Stimulated activated naive CD4-positive, alpha-beta T cell (primary cell): ENCODE measurements at places on chromosomes 16 and 17.

GRCh38 chr17:67421869-67422273, 44.8 kb downstream of the PITPNC1 start:
- DNase-seq: peak; percentile 46

DNA sequence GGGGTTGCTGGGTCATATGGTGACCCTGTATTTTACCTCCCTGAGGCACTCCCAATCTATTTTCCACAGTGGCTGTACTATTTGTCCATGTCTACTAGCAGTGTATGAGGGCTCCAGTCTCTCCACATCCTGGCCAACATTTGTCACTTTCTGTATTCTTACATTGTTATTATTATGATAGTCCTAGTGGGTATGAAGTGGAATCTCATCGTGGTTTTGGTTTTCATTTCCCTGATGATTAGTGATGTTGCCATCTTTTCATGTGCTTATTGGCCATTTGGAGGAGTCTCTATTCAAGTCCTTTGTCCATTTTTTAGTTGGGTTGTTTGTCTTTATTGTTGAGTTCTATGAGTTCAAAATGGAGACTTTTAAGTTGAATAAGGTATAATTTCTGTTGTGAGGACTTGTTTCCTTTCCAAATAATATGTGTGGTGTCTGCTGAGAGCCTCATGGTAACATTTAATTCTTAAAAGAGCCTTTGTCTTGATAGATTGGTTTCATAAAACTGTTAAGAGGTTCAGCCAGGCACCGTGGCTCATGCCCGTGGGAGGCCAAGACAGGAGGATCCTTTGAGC, 108.2 kb downstream of the RPTOR start:
- DNase-seq: no peak

GRCh38 chr16:85220125-85220839, 108.0 kb upstream of the CIBAR2 start:
- DNase-seq: no peak

DNA sequence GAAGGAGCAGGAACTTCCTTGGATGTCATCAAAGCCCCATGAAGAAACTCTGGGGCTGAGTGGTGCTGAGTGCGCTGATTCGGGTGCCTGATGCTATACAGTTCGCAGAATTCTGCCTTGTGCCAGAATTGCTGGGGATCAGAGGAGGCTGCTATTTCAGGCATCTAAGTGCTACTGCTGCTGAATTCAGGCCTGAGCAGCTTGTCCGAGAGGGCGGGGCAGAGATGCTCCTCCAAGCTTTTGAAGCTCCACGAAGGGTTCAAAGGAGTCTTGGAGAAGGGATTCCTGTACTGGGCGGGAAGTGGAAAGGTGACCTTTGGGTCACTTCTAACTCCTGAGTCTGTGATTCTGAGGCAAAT, 227.8 kb downstream of the CCDC182 start:
- no peak for DNase-seq

DNA sequence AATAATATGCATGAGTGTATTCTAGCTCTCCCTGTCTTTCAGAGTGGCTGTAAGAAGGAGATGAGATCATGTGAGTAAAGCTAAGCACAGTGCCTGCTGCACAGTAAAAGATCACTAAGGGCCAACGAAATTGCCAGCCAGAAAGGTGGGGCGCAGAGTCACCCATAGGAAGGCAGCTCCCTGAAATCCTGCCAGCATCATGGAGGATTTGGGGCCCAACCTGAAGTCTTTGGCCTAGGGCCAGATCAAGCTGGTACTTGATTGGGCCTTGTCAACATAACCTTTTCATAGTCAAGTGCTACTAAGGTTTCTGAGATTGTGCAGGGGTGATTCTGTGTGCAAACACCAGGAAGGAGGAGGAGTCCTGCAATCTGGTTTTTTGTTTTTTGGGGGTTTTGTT, 16.5 kb downstream of the SCNN1B start:
- DNase-seq: no peak

DNA sequence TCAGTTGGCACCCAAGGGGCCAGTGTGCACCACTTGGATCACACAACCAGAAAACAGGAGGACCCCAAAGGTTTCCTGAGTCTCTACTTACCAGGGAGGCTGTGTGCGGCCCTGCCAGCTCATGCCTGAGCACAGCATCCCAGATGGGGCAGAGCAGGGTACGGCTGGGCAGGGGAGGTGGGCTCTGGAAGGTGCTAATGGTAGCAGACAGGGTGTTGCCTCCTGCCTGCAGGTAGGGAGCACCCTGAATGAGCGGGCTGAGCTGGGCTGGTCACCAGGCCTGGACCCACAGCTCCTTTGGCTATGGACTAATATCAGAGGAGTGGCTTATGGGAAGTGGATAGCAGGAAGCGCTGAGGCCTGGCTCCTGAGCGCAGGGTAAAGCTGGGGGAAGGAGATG, 14.6 kb downstream of the RECQL5 start:
- DNase-seq: no peak

DNA sequence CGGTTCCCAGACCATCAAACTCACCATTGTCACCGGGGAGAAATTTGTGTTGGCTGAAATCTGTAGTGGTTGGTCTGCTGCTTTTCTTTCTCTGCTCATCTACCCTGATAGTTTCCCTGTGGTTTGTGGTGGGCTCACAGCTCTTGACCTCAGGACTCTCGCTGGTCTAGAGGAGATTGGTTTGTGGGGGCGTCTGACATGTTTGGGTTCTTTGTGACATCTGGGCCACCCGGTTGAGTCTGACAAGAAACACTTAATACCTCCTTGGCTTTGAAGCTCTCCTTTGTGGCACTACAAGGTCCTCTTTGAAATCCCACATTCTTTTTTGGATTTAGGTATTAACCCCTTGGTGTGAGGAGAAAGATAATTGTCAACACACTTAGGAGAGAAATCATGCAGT, 662.0 kb downstream of the WWOX start:
- no peak for DNase-seq

DNA sequence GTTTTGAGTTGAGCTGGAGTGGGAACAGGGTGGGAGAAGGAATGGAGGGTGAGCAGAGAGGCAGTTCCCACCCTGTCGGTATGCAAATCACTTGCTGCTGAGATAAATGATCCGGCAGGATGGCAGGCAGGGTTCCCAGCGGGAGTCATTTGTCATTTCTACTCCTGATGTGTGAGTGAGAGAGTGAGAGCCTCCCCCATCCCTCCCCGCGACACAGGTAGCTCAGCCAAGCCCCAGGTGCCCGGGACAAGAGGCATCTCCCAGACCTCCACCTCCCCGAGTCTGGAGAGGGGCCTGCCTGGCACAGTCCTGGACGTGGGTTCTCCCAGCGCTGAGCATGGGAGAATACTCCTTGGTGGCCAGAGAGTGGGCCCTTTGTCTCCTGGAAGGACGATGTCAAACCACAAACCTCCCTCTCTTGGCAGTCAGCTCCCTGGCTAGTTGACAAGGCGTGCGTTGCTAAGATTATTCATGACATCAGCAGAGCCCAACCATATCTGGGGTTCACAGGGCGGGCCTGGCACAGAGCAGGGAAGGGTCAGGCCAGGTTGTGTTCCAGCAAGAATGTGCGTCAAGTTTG, 33.7 kb upstream of the TNRC6C start:
- no peak for DNase-seq

DNA sequence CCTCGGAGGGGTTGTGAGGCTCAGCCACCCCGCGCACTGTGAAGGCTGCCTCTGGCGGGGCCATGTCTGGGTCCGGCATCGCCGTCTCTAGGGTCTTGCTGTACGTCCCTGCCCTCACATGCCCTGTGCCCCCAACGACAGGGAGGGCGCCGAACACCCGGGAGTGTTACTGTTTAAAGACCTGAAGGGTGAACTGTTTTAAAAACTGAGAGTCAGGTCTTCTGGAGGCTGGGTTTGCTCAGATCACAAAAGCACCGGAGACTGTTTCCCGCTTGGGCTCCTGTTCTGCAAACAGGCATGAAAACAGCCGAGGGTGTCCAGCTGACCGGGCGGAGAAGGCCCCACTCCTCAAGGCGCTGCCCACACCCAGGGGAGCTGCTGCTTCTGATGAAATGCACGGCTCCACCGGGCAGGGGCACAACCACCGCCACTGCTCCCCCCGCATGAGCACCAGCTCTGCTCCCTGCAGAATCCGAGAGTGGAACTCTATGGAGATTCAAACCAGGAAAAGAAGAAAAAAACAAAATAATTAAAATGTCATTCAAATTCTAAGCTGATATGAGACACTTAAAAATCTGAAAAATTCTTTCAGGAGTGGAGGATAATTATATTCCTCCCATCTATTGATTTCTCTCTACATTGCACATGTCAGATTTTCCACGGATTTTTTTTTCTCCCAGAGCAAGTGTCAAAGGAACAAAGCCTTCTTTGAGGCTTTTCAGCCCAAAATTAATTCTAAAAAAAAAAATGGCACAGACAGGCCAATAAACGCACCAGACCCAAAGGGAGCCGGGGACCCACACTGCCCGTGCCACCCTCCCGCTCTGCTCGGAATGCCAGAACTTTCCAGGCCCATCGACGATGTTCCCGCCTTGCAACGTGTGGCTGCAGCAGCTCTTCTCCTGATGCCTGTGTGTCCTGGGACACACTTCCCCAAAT, 74.3 kb downstream of the LMF1 start:
- no peak for DNase-seq

DNA sequence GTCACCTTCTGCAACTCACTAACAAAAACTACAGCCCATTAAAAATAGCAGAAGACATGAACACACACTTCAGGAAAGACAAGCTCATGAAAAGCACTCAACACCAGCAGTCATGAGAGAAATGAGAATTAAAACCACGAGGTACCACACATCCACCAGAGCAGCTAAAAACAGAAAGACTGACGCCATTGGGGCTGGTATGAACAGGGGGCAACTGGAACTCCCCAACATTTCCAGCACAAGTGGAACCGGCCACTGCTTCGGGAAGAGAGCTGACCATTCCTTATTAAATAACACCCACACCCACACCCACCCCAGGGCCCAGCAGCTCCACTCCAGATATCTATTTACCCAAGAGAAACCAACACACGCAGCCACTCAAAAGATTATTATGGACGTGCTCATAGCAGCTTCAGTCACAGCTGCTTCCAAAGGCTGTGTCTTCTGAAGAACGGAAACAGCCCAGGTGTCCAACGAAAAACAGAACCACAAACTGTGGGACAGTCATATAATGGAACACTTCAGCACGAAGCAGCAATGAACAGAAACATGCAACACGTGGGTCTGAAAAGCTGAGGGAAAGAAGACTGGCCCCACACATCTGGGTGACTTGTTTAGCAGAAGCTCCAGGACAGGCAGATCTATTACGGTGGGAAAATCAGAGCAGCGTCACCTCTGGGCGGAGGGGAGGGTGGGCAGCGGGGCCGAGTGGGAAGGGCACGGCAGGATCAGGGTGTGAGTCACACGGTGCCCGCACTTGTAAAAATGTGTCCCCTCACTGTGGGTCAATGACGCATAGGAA, 41.1 kb downstream of the KLHDC4 start:
- no peak for DNase-seq

DNA sequence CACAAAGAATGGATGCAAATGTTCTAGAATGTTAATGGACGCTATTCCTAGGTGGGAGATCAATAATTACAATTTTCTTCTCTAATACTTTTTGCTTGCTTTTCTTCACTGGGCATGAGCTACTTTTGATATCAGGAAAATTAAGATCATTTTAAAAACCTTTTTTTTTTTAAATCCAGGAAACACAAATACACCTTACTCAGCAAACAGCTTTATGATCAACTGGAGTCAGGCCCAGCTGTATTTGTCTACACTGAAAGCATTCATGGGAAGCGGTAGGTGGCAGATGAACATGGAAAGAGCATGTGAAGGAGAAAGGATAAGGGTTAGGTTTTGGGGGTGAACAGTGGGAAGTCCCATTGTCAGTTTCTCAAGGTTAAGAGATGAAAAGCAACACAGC, 97.8 kb downstream of the WDR59 start:
- no peak for DNase-seq

DNA sequence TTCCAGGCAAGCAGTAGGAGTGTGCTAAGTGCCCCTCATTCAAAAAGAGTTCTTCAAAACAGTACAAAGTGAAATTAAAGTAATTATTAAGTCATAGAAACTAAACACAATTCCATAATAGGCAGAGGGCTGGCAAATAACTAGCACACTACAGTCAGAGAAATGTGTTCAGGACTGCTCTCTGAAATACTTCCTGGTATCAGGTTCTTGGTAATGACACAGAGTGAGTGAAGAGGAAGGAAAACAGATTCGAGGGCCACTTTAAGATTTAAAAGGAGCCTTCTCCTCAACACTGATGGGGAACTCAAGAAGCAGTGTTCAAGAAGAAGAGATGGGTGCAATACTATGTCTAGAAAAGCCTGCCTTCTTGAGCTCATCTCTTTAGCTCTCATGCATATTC, 139.2 kb downstream of the TOX3 start:
- no peak for DNase-seq

DNA sequence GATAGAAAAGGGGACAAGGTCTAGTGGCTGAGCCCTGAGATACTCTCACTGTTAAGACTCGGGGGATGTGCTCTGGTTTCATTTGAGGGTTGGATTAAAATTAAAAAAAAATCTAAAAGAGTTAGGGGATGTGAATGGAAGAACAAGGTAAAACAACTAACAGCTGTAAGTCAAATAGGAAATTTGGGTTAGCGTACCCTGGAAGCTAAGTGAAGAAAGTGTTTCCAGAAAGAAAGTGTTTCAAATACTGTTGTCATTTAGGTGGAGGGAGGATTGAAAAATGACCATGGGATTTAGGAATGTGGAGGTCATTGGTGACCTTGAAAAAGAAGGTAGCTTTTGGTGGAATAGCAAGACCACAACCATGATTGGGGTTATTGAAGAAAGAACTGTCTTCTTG, 37.7 kb downstream of the PPM1D start:
- DNase-seq: no peak

GRCh38 chr17:34378664-34379101, 15.7 kb upstream of the CCL1 start:
- DNase-seq: no peak

GRCh38 chr17:7852262-7852670, 2.6 kb upstream of the TMEM88 start:
- DNase-seq: no peak

DNA sequence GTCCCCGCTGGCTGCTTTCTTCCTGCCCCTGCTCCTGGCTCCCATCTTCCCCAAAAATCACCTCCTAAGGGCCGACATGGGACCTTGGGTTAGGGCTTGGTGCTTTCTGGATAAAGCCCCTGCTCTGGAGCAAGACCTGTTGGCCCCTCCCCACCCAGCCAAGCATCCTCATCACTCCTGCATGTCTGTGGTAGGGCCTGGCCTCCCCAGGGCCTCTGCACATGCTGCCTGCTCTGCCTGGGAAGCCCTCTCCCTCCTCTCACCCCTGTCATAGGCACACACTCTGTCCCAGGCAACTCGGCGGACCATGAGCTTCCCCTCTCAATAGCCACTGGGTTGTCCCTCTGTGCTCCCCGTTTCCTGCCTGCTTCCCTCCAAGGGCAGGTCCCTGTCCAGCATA, 35.2 kb downstream of the CFAP20 start:
- no peak for DNase-seq
